ENCODE measurements at places on chromosomes 1 and 21.

GRCh38 chr1:15304708-15305467 lies 57.9 kb downstream of the FHAD1 start:
- DNase-seq, result peak; percentile 69

GRCh38 chr1:235325139-235325538 lies 2.8 kb downstream of the ARID4B start:
- DNase-seq, result no peak

GRCh38 chr1:119898981-119899720 lies 2.8 kb upstream of the ADAM30 start:
- DNase-seq, result no peak

DNA sequence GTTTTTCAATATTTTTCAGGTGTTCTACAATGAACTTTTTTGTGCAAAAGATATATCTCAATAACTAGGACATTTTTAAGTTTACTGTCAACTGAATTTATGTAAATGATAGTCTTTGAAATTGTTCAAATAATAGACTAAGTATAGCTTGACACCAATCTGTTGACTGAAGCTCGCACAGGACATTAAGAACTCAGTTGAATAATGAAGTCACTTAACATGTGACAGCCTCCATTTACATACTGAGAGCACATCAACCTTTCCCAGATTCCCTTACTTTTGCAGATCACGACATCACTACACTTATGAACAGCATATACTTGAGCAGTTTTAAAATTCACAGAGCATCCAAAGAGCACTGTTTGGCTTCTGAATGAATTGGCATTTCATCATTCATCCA lies 268.2 kb downstream of the LRRC7 start:
- DNase-seq, result no peak

- DNase-seq, result no peak
Measured at GRCh38 chr1:85654066-85654782, 54.0 kb downstream of the ZNHIT6 start.

GRCh38 chr1:198186916-198187580 lies 30.2 kb downstream of the NEK7 start:
- DNase-seq, result no peak

Data from naive thymus-derived CD8-positive, alpha-beta T cell (primary cell).